Astrocyte of the cerebellum (primary cell): ENCODE measurements at places on chromosomes 1 and 21.

GRCh38 chr1:52056937-52057231, 789 bp downstream of the BTF3L4 start:
- DNase-seq = peak; percentile 19

DNA sequence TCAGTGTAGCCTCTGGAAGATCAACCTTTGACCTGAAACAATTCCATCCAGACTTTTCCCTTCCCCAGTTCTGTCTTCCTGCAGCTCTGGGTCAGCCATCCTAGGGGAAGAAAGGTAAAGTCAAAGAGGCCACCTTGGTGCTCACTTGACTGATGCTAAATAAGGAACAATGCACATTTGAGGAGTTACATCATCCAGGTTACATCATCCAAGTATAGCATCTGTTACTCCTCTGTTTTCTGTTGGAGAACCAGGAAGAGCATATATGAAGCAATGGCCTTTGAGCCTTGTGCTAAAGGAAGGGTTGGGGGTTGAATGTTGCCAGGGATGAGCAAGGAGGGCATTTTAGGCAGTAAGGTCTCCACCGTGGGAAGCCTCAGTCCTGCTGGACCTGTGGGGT, 3.1 kb upstream of the DSCAM start:
- no peak for DNase-seq

GRCh38 chr1:51331206-51332100, 1.1 kb upstream of the TTC39A start:
- no peak for DNase-seq

- no peak for DNase-seq
These were observed 125.5 kb upstream of the IRF2BP2 start for GRCh38 chr1:234735476-234735875.

- no peak for DNase-seq
These were observed 2.6 kb upstream of the PDC start for GRCh38 chr1:186463511-186463910.

DNA sequence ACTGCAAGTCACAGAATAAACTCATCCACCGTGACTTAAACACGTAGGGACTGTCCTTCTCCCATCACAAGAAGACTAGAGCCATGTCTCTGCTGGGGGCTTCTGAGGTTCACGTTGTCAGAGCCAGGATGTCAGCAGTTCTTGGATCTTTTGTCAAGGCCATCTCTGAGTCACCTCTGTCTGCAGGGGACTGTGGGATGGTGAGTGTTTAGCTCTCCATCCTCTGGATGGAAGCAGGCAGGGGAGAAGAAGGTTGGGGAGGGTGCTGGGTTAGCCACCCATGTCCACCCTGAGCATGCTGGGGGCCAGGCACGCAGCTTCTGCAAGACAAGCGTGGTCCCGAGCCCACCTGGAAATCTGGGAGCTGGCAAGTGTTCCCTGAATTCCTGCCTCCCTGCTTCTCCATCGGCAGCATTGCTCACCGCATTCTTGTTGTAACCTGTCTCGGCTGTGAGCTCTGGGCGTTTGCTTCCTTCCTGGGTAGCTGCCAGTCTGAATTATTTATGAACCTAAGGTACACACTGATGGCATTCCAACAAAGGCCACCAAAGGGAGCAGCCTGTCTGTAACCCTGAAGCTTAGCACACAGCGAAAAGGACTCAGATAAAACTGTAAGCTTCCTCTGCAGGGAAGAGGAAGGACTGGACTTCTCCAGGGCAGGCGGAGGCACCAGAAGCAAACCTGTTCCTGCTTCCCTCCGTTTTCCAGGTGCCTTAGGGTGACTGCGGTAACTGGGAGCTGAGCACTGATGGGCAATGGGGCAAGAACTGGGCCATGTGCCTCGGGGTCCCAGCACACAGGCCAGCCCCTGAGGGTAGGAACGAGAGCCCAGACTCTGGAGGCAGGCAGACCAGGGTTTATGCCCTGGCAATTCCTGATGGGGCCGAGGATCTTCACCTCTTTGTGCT, 88.6 kb downstream of the RIPK4 start:
- no peak for DNase-seq
